ENCODE measurements at places on chromosomes 1 and 21.

- DNase-seq = no peak
Measured at GRCh38 chr1:118556936-118557335, 371.9 kb upstream of the SPAG17 start.

- DNase-seq = peak; percentile 76
Measured at GRCh38 chr1:204410688-204411450, 748 bp downstream of the PPP1R15B start.

DNA sequence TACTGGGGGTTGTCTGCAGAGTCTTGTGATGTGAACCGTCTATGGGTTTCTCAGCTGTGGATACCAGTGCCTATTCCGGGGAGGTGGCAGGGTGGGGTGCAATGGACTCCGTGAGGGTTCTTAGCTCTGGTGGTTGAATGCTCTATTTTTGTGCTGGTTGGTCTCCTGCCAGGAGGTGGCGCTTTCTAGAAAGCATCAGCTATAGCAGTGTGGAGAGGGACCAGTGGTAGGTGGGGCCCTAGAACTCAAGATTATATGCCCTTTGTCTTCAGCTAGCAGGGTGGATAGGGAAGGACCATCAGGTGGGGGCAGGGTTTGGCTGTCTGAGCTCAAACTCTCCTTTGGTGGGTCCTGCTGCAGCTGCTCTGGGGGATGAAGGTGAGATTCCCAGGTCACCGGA, 127.3 kb upstream of the PLD5 start:
- DNase-seq = no peak

GRCh38 chr1:55194851-55195250, 20.3 kb downstream of the USP24 start:
- DNase-seq = no peak

- DNase-seq = no peak
Measured at GRCh38 chr1:220182656-220183055, 88.7 kb downstream of the IARS2 start.

- no peak for DNase-seq
Measured at GRCh38 chr1:107546576-107546975, 405.7 kb downstream of the NTNG1 start.

- no peak for DNase-seq
Measured at GRCh38 chr1:46606255-46606965, 2.3 kb upstream of the MKNK1 start.

- peak; percentile 93 for DNase-seq
Measured at GRCh38 chr1:22772014-22772413, 61.4 kb downstream of the EPHB2 start.

- DNase-seq = no peak
Measured at GRCh38 chr1:198867182-198867581, 228.3 kb downstream of the PTPRC start.

DNA sequence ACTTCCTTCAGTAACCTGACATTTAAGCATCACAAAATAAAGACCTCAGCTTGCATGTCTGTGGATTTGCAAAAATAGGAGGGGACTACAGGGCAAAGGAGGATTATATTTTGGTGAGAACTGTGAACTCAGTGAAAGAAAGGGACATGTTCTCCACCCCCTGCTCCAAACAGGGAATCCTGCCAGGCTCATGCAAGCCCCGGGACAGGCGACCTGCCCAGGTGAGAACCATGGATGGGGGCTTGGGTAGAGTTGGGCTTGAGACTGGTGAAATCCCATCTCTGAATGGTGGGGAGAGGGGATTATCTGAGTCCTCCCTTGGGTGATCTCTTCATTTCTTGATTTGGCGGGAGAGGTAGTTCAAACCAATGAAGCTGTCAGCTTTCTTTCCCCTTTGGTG, 110.1 kb downstream of the SUSD4 start:
- DNase-seq = no peak

- DNase-seq = peak; percentile 76
Measured at GRCh38 chr1:7070389-7071029, 285.3 kb downstream of the CAMTA1 start.

- DNase-seq = peak; percentile 12
Measured at GRCh38 chr21:43193651-43194302, 25.0 kb downstream of the CRYAA start.

GRCh38 chr1:188061881-188062280, 1233.1 kb downstream of the PLA2G4A start:
- DNase-seq = no peak

DNA sequence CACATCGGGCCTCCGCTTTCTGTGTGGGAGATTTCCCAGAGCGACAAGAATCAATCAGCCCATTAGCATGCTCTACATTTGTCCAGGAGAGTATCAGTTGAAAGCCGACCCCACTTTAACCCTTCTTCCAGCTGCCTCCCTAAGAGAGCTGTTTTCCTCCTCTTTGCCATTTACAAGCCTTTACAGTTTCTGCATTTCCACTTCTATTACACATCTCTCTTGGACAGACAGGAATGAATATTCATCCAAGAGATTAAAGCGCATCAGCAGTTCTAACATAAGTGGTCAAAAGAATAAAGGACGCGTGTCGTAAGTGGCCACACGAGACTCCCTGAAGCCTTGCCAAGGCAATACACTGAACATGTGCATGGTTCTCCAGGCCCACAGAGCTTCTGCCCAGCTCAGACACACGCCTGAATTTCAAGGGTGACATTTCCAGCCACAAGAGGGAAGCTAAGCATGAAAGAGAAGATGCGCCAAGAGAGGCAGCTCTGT, 47.3 kb downstream of the FAM78B start:
- DNase-seq = no peak

DNA sequence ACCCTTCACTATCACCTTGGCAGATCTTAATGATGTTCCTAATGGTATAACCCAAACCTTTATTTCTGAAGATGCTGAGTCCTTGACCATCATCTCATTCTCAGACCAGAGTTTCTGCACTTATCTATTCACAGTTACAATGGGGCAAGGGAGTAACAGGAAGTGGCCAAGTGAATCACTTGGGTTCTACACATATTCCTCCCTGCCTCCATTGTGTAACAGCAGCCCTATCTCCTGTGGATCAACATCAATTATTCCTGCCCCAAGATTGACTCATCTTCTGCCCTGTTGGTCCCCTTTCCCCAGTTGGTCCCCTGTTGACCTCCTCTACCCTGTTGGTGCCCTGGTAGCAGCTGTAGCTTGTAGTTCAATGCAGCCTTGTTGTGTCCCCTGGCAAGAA, 10.3 kb upstream of the S100A7 start:
- DNase-seq = no peak

- no peak for DNase-seq
Measured at GRCh38 chr1:232853994-232854797, 49.0 kb downstream of the MAP10 start.

DNA sequence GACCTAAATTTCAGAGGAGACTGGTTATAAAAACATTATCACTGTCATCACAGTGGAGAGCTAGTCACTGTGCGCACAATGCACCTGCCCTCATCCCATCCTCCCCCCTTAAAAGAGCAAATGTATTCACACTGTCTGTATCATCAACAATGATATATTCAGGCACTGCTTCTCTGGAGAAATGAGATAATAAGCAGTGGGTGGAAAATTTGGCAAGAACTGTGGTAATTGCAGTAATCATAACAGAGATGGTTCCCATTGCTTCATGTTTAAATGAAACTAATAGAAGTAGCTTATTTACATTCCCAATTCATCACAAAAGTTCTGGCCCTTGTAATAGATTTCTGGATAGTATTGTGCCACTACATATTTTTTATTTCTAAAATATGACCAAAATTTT, 867.4 kb upstream of the ADGRL2 start:
- DNase-seq = no peak

- peak; percentile 63 for DNase-seq
Measured at GRCh38 chr1:84892705-84893618, at the start of gene LPAR3. Gene LPAR3, minus strand, starts transcription at chr1:84893206. Its CDS starts 27,086 bp downstream, at chr1:84866120.

DNA sequence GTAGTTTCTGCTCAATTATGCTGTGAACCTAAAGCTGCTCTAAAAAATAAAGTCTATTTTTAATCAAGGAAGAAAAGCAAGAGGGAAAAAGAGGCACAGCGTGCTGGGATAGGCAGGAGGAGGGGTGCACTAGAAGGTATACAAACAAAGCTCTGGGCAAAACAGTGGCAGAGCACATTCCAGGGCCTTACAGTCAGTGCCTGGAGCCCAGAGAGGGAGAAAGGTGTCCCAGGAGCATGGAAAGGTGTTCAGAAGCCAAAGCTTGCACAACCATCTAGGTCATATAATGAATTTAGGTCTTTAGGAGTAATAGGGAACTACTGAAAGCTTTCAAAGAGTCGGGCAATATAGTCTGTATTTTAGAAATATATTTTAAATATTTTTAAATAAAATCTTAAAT, 163.6 kb upstream of the PALMD start:
- DNase-seq = no peak

DNA sequence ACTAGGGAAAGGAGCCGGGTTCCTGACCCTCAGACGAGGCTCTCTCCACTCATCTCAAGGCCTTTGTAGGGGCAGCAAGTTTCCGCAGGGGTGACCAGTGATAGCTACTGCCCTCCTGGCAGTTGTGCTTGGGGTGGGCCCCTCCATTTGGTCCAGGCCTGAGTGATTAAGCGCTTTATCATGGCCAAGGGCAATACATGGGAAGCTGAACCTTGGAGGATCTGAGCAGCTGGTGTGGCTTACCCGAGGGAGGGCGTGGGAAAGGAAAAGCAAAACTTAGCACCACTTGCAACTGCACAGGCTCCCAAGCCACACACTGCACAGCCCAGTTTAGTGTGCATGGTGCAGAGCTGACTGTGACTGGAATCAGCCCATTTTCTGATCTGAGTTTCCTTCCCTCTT, 47.8 kb downstream of the GADD45A start:
- DNase-seq = no peak

GRCh38 chr1:247288341-247288740, 32.5 kb downstream of the VN1R5 start:
- DNase-seq = no peak

DNA sequence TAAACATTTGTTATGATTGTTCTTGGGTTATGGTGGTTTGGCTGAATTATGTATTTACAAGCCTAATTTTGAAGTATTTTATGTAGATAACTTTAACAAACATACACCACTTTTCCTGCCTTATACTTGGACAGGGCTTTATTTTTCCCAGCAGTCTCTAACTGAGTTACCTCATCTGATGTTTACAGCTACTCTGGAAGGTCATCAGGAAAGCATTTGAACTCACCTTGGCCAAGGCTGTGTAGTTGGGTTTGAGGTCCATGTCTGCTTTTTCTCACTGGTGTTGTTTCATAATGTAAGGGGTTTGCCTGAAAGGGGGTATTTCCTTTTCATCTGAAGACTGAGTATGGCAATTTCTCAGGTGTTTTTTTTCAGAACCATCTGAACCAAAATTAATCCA, 193.5 kb downstream of the RWDD3 start:
- no peak for DNase-seq

- no peak for DNase-seq
Measured at GRCh38 chr1:109886827-109887226, 23.8 kb upstream of the CSF1 start.

GRCh38 chr1:243244432-243244841, 10.6 kb downstream of the CEP170 start:
- no peak for DNase-seq

GRCh38 chr1:208437401-208437800, 193.2 kb upstream of the PLXNA2 start:
- DNase-seq = no peak

GRCh38 chr1:202807926-202808757, at the start of gene KDM5B:
Gene KDM5B, minus strand, starts transcription at chr1:202808421. Its CDS starts 116 bp downstream, at chr1:202808305.
- DNase-seq = peak; percentile 90

DNA sequence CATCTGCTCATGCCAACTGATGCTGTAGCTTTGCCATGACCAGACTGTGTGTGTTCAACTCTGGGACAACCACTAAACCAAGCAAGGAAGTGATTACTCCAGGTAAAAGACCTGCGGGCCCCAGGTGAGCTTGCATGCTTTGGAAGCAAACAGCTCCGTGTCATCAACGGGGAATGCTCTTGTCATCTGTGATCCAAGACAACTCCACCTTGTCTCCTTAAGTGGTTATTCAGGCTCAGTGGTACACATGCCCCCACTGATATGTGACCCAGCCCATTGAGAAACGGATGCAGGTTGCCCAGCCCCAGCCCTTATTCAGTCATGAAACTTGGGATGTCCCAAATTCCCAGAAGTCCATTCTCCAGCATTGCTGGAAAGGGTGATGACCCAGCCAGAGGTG, 89.0 kb downstream of the TIAM1 start:
- no peak for DNase-seq

GRCh38 chr21:26572702-26573381, at the start of gene CYYR1:
Gene CYYR1, minus strand, starts transcription at chr21:26573286. Its CDS starts 346 bp downstream, at chr21:26572940.
- peak; percentile 89 for DNase-seq

GRCh38 chr1:63827411-63828321, 53.8 kb downstream of the ROR1 start:
- no peak for DNase-seq

GRCh38 chr1:117061986-117062415, 1.9 kb downstream of the TTF2 start:
- DNase-seq = no peak

- DNase-seq = no peak
Measured at GRCh38 chr1:54375712-54376429, 30.3 kb downstream of the SSBP3 start.

- DNase-seq = no peak
Measured at GRCh38 chr1:234498448-234499118, 19.6 kb upstream of the TARBP1 start.

DNA sequence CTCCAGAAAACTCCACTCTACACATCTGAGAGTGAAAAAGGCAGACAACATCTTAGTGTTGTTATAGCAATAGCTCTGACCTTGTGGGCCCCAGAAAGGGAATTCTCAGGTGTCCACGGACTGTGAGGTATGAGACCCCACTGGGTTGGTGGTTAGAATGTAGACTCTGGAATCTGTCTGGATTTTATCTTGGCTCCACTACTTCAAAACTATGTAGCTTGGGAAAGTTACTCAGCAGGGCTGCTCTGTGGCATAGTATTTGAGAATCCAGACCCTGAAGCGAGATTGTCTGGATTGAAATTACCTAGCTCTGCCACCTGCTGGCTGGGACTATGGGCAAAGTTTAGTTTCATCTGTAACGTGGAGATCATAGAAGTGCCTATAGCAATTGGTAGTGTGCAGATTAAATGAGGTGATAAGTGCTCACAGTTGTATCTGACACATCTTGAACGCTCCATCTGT, 25.8 kb downstream of the PRDM2 start:
- DNase-seq = no peak

DNA sequence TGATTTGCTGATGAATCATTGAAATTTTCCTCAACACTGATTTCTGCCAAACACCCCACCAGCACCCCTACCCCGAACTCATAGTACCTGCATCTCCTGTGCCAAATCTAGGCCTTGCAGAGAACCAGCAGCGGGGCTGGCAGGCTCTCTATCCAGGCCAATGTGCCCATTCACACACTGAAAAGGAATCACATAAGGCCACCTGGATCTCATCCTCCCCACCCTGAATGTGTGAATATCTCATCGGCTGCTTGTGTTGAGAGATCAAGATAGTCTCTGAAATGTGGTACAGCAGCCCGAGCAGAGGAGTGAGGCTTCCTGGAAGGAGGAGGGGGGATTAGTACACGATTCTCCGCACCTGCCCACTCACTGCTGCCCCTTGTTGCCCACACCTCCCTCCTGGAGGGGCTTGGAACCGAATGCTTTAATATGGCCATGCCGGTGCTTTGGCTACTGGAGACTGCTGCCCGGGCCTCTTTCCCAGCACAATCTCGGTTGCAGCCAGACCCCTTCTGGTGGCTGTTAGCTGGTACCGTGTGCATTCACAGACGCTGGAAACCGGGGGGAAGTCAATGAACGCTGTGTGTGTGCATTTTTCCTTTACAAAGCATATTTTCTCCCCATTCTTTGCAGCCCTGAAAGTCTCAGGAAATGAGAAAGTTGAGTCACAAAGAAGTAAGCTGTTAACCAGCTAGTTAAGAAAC, 619.5 kb downstream of the MATN1 start:
- no peak for DNase-seq
